ENCODE measurements at places on chromosomes 3 and 15.

DNA sequence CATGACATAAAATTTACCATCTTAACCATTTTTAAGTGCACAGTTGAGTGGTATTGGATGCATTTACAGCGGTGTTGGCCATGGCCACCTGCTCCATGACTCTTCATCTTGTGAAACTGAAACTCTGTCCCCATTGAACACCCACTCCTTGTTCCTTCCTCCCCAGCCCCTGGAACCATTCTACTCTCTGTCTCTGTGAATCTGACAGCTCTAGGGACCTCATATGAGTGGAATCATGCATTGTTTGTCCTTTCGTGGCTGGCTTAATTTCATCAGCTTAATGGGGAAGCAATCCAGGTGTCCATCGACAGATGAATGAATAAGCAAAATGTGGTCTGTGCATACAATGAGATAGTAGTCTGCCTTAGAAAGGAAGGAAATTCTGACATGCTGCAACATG is 42.5 kb downstream of the PLXNA1 start:
- DNase-seq = no peak

DNA sequence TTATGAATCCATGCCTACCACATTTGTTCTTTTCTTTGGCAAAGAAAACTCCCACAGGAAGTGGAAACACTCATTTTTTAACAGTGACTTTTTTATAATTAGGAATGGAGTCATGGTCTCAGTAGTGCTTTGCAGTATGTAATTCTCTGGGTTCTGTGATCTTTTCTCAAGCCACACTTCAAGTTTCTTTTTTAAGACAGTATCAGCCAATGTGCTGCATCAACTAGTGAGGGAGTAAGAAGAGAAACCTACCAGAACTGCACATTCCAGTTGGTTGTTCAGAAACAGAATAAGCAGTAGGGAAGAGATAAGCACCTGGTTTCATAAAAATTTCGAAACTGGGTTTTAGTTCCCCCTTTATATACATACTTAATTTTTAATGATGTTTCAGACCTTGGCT is 126.3 kb downstream of the FOXB1 start:
- DNase-seq = no peak

DNA sequence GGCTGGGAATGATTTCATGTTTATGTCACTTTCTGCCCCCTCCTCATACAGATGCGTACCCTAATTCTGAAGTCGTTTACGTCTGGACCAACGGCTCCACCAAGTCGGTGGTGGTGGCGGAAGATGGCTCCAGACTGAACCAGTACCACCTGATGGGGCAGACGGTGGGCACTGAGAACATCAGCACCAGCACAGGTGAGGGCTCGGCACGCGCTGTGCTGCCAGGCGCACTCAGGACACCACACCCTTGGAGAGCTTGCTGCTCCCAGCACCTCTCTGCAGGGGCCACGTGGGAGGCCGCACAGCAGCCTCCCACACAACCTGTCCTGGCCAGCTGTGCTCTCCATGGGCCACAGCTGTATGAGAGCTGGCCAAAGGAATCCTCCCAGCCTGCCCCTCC is 33.8 kb upstream of the GABRG3 start:
- DNase-seq = no peak

GRCh38 chr3:116939550-116939949 is 230.0 kb downstream of the TUSC7 start:
- DNase-seq = no peak

DNA sequence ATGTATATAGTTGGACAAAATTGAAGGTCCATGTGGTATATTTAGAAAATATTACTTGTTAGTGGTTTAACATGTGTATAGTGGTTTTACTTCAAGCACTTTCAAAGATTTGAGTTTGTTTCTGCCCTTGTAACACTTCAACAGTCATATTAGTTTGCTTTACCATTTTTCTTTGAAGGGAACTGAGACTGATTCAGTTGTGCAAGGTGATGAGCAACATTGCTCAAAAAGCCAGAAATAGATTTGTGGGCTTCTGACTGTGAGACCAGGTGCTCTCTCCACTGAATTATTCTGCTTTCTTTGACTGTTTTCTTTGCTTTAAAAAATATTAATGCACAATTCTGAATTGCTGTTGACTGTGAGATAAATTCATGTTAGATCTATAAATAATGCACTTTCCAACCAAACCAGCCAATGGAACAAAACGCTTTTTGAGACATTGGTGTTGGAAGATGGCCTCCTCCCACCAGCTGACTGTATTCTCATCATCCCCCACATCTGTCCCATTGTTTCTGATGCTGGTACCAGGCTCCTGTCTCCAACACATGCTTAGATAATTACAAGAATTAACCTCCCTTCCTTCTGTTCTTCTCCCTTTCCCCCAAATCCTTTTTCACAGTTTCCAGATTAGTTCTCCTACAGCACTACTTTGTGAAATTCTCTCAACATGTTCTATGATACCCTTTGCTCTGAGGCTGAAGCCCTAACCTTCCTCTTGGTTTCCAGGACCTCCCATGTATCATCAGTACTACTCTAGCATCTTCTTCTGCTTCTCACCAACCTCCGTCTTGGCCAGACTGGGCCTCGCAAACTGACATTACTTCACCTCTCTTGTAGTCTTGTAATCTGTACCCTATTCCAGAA is 27.9 kb downstream of the PLCL2 start:
- DNase-seq = no peak

DNA sequence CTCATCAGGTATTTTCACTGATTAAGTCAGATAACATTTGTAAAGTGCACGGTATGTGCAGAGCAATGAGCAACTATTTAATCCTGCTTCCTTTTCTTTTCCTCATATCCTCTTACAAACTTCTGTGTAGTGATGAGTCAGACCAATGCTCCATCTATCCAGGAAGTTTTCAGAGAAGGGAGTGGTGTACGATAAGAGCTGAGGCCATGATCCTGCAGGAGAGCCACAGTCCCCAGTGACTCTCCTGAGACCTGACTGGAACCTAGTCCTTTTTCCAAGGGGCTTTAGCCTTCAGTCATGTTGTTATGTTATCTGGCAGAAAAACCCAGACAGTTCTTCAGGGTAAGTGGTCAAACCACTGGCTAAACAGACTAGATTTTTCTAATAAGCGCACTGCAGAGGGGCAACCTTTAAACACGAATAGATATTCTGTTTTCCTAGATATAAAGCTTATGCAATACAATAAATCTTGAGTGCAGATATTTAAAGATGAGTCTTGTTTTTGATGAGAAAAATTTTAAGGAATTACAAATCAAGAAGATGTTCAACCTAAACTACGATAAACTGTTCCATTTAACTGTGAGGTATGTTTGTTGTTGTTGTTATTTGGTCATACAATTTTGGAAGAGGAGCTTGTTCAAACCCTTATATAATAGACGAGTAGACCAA is 110.5 kb upstream of the RAP2B start:
- DNase-seq = no peak

GRCh38 chr3:139770577-139770976 is 92.8 kb upstream of the NMNAT3 start:
- DNase-seq = no peak

DNA sequence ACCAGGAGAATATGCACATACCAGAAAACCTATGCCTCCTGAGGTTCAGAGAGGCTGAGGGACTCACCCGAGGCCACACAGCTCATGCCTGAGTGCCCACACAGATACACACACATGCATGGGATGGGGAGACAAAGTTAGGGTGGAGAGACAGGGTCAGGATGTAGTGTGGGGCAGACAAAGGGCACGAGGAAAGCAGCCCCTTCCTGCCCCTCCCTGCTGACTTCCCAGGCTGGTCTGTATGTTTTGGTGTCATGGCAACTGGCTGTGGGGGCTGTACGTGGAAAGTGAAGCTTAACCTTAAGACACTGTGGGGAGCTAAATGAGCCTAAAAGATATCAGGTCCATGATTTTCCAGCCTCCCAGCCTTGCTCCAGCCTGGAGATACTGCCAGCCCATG is 57.8 kb downstream of the EPHB3 start:
- DNase-seq = no peak

GRCh38 chr3:10253731-10254130 is 5.5 kb downstream of the TATDN2 start:
- DNase-seq = no peak

DNA sequence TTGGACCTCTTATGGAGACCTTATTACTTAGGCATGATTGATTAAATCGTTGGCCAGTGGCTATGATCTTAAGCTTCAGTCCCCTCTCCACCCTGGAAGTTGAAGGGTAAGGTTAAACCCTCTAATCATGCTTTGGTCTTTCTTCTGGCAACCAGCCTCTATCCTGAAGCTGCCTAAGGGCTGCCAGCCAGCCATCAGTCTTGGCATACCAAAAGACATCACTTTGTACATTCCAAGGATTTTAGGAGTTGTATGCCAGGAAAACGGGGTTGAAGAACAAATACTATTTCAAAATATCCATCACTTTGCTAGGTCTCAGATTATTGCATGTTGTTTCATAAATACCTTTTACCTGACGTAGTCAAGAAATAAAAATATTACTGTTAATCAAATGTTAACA is 28.9 kb downstream of the UBE2E2 start:
- no peak for DNase-seq

DNA sequence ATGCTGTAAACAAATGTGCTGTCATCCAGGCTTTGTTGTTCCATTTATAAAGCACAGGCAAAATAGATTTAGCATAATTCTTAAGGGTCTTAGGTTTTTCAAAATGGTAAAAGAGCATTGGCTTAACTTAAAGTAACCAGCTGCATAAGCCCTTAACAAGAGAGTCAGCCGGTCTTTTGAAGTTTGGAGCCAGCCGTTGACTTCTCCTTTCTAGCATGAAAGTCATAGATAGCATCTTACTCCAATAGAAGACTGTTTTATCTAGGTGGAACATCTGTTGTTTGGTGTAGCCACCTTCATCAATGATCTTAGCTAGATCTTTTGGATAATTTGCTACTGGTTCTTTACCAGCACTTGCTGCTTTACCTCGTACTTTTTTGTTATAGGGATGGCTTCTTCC is 297.5 kb upstream of the DCBLD2 start:
- no peak for DNase-seq

DNA sequence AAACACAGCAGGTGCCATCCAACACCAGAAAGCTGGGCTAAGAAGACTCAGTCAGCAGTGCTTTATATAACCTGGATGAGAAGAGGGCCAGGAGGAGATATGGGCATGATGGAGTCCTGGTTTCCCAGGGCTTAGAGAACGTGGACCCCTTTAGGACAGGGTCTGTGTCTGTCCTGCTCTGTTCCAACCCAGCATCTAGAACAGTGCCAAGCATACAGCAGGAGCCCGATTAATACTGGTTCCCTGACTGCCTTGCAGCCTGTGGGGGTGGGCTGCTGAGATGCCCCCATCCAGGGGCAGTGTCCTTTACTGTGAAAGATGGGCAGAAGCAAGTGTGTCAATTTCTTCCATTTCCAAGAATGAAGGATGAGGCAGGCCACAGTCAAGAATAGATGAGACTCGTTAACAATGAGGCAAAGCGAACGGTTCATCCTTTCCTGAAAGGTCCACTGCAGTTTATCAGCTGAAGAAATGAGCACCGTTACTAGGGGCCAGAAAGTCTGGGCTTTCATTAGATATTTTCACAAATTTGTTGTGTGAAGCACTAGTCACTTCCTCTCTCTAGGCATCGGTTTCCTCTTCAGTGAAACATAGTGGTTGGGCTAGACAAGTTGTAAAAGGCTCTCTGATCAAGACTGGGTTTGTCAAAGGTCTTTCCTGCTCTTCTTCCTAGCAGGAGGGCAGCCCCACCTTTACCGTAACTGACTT is 72.0 kb upstream of the HERC1 start:
- no peak for DNase-seq

DNA sequence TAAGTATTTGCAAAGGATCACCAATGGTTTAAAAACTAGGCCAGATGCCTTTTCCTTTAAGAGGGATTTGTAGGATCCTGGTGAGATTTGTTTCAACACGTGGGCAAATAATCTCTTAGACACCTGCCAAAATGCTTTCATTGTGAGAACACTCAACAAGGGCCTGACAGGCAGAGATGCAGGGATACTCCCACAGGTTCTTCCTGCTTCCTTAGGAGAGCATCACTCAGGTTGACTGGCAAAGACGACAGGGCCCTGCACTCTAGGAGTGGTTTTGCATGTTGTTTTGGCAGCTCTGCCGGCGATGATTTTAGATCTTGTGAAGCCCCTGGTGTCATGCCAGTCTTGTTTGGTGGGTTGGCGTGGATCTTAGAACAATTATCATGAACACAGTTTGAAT is 184.5 kb downstream of the NR1D2 start:
- no peak for DNase-seq

GRCh38 chr3:20666091-20666490 is 480.1 kb upstream of the SGO1 start:
- no peak for DNase-seq

DNA sequence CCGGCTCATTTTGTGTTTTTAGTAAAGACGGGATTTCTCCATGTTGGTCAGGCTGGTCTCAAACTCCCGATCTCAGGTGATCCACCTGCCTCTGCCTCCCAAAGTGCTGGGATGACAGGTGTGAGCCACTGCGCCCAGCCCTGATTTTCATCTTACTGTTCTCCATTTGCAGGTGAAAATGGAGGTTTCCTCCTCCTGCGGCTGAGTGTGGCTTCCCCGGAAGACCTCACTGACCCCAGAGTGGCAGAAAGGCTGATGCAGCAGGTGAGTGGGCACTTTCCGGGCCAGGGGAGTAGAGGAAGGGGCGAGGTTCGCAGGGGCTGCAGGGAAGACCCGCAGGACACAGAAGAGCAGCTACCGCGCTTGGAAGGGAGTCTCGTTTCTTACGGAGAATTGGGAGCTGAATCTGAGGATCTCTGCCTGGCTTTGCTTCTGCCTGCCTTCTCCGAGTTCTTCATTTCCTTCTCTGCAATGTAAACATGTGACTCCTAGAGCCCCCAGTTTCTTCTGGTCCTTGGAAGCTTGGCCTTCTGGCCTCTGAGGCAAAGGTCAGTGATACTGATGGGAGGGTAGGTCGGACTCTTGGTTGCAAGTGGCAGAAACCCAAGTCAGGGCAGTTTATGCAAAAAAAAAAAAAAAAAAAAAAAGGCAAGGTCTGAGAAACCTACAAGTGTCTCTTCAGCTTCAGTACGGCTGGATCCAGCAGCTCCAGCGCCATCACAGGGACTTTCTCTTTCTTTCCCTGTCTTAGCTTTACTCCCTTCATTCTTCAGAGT is 8.9 kb downstream of the MUC20 start:
- no peak for DNase-seq

- no peak for DNase-seq
Measured at GRCh38 chr3:47577583-47578118, 1.0 kb downstream of the CSPG5 start.

GRCh38 chr15:56124391-56124790 is 119.3 kb downstream of the RFX7 start:
- no peak for DNase-seq

DNA sequence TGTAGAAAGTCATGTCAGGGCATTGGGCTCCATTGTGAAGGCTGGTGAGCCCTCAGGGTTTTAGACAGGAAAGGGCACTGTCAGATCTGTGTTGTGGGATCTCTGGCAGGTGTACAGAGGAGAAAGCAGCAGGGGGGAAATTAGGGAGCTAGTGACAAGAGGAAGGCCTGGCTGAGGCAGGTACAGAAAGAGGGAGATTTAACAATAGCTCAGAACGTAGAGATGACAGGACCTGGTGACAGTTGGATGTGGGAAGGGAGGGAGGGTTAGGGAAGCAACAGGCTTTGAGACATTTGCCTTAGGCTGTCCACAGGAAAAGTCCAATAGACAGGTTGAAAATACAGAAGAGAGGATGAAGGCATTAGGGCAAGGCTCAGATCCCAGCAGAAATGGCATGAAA is 288.1 kb downstream of the EPHB1 start:
- no peak for DNase-seq

GRCh38 chr3:51024765-51025632 is 350.3 kb downstream of the DOCK3 start:
- no peak for DNase-seq

Data from hippocampal formation (tissue), 2 donors.